EH (cell line): ENCODE measurements at places on chromosomes 5 and 9.

DNA sequence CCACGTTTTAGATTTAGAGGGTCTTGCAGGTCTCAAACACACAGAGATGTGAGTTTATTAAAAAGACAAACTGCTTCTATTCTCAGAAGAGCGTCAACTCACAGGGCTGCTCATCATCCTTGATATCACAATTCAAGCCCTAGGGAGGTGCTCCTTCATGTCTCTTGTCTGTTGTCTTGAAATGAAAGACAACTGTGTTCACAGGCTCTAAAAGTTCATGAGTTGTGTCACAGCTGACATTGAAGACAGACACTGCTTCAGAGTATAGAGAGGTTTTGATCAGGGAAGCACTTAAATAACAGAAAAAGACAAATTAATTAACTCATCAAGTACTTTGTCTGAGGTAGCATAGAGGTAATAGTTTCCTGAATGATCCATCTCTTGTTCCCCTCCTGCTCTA, 1917.6 kb upstream of the WWC1 start:
- DNase-seq = no peak

- DNase-seq = no peak
Observed at GRCh38 chr9:71010258-71010657, 111.2 kb downstream of the TRPM3 start.

DNA sequence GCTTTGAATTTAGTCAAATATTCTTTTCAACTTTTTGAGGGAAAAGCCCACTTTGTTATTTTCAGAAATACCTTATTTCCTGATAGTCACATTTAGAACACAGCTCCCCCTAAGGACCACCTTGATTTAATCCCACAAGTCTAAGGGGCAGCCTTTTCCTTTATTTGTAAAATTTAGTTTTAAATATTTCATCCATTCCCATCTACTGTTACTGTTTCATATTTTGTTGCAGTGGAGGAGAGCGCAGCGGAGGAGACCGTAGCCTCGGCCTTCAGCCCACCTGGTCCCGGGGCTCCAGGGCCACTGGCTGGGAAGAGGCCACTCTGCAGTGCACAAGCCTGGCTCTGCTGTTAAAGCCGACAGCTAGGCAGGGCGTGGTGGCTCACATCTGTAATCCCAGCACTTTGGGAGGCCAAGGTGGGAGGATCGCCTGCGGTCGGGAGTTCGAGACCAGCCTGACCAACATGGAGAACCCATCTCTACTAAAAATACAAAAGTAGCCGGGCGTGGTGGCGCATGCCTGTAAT, 19.6 kb downstream of the LPCAT1 start:
- DNase-seq = no peak

DNA sequence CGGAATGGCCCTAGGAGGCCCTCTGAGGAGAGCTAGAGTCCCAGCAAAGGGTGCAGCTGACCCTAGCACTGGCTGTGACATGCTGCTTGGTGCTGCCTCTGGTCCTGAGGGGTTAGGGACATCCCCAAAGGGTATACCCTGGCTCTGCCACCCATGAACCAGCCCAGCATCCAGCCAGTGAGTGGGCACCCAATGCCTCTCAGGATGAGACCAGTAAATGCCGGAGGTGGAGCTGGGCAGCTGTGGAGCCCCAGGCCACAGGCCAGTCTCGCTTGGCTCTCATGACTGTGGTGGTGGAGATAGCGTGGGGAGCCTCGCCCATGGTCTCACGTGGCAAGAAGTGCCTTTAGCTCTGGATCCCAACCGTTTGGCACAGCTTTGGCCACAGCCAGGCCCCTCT, 3.7 kb upstream of the CEL start:
- no peak for DNase-seq

DNA sequence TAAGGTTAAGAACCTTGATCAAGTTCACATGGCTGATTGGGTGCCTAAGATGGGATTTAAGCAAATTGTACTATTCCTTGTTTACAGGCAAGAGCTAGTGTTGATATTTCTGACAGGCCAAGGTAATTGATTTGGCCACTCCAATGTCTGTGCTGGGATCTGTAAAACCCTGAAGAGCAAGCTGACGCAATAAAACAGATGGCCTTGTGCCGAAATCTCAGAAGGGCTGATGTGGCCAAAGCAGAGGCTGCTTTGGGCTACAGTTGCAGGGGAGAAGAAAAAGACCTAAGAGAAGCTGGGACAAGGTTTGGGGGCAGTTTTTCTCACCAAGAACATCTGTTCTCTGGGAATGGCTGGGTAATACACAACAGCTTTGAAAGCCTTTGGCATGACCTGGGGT, 463.2 kb upstream of the ZNF608 start:
- no peak for DNase-seq
